Activated CD4-positive, alpha-beta T cell treated with anti-CD3 and anti-CD28 coated beads, Interleukin-2, amount 10 ng/mL, durations not matched to agents 24 days and 14 days (primary cell): ENCODE measurements at places on chromosomes 1 and 21. TPM values are rescaled to one million over a fixed set of nuclear protein-coding genes. Genes with fewer than 3 reads are reported as not detected.

- no peak for DNase-seq
Measured at GRCh38 chr1:226407199-226407496, 745 bp downstream of the PARP1 start.

FCRL1 gene
- total RNA-seq = not detected in 2 replicates

GRCh38 chr1:170133766-170134495 lies 11.8 kb upstream of the NTMT2 start:
- no peak for DNase-seq

DNA sequence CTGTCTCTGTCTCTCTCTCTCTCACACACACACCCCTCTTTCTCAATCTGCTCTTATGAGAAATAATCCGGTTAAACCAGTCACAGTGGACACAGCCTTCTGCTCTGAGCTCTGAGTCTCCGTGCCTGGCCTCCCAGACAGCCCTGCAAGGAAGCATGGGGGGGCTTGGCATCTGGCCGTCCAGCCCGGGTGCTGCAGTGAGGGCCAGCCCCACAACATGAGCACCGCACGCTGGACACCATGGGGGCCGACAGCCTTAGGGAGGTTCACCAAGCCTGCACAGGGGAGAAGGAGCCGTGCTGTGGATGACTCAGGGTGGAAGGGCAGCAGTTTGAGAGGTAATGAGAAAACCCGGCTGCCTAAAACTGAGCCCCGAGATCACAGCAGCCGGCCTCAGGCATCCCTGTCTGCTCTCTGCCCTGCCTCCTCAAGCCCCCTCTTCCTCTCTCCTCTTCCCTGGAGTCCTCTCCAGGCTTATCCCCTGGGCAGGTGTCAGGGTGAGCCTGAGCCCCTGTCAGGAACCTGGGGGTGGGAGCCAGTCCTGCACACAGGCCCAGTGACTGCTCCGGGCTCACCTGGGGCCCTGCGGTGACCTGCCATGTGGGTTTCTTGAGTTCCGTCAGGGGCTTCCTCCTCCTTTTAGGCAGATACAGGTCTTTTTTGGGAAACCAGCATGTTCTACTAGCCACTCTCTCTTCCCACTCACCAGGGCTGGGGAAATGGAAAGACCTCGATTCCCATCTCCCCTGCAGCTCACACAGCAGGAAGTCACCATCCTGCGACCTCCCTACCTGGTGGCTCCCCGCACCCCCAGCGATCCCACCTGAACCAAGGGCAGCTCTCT lies 92.8 kb downstream of the ITPKB start:
- no peak for DNase-seq

DNA sequence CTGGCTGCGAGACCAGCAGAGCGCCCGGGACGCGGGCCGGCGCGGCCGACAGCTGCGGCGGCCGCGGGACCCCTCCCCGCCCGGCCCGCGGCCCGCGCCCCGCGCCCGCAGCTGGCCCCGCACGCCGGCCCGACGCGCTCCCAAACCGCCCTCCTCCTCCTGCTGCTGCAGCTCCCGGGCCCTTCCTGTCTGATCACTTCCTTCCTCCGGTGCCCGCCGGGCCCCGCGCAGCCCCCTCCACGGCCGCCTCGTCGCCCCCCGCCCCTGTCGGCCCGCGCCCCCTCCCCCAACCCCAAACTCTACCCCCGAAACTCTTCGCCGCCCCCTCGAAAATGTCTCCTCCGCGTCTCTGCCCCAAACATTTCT lies 594 bp downstream of the LUZP1 start:
- peak; percentile 81 for DNase-seq

VPS45 gene
- 20.8 and 21.0 TPM in 2 replicates for total RNA-seq

DNA sequence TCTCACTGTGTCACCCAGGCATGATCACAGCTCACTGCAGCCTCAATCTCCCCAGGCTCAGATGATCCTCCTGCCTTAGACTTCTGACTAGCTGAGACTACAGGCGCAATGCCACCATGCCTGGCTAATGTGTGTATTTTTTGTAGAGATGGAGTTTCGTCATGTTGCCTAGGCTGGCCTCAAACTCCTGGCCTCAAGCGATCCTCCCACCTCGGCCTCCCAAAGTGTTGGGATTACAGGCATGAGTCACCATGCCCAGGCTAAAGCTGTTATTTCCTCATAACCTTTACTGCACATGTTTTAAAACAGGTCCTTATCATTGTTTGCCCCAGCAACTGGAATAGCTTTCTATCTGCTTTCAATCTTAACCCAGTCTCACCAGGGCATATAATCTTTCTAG lies 2.9 kb downstream of the SARS1 start:
- no peak for DNase-seq

DNA sequence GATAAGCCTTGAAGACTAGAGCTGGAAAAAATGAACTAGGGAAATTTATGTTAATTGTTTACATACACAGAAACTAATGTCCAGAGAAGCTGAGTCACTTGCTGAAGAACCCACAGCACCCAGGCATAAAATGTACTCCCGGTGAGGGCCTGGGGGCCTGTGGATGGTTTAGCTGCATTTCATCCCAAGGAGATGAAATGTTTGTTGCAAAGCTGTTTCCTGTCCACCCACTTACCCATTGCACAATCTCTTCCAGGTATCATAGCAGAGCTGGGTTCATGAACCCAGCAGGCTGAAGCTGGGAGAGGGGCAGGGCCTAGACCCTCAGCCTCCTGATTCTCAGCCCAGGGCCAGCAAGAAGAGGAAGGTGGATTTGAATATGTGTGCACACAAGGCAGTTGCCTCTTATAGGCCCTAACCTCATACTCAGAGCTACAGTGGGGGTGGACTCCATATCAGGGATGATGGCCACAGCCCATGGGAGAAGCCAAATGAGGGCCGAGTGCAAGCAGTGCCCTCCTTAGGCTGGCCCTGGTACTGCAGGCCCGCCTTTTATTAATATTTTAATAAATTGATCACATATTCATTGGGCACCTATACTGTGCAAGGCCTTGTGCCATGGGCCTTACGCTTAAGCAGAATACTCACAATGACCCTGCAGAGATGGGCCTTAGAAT lies 110.8 kb downstream of the LACTBL1 start:
- peak; percentile 58 for DNase-seq

KLHL20 gene
- 15.4 and 17.1 TPM in 2 replicates for total RNA-seq

- DNase-seq = no peak
Measured at GRCh38 chr1:193785850-193786420, 599.5 kb upstream of the B3GALT2 start.

SPRR5 gene
- not detected in 2 replicates for total RNA-seq

DNA sequence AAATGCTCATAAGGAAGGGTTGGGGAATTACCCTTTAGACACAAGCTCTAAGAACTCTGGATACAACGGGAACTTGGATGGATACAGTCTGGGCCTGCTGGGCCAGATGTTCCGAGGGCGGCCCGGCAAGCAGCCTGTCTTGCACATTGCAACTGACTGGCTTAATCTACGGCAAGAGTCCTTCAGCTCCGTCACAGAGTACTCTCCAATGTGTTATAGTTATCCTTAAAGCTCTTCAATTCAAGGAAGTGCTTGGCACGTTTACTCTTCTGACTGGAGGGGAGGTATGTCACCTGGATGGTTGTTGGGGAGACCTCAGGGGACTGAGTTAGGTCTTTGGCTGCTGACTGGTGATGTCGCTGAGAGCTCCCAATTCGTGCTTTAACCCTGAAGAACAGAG lies 1.1 kb upstream of the CFAP141 start:
- no peak for DNase-seq

SPAG17 gene
- total RNA-seq = not detected in 2 replicates

OR2L5 gene
- not detected in 2 replicates for total RNA-seq
